ENCODE measurements at places on chromosomes 3 and 15.

DNA sequence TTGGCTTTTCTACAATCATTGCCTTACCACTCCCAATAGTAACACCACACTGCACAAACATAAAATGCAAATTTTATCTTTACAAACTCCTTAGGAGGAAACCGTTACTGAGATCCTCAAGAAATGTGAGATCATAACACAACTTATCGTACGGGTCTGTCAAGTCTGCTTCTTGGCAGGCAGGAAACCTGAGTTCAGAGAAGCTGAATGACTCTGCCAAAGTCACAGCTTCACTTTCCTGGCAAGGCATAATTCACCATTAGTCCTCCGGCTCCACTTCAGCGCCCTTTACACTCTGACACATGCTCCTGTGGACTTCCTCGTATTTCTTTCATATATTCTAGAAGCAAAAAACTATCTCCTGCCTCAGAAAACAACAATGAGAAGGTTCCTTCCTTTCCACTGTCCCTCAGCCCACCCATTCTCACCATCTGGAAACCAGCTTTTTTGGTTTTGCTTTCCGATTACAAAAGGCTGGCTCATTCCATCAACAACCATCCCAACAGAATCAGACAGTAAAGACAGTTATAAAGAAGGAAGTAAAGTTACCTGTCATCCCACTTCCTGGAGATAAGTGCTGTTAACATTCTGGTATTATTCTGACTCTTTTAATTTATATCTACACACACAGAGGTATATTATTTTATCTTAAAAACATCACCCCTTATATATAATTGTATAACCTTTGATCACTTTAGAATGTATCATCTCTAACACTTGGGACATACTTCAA, 223.4 kb downstream of the STT3B start:
- peak; percentile 25 for DNase-seq

GRCh38 chr3:15180042-15180611, 25.9 kb upstream of the CAPN7 start:
- no peak for DNase-seq

GRCh38 chr3:37762698-37763097, 99.0 kb upstream of the CTDSPL start:
- peak; percentile 50 for DNase-seq

DNA sequence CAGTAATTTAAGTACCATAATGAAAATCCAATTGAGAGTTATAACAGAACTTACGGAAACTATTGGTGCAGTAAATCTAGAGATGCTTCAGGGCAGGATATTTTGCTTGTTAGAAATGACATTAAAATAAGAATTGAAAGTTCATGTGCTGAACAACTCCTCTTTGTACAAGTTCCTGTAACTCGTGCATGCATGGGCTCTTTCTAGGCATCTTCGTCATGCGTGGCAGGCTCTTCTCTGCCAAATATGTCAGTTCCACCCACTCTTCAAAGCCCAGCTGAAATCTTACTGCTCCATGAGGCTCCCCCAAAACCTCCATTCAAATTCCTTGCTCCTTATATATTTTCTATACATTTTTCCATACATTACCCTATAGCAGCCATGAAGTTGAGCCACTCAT, 48.7 kb downstream of the FBN1 start:
- no peak for DNase-seq

GRCh38 chr15:45454814-45455213, 67.7 kb downstream of the SLC30A4 start:
- peak; percentile 95 for DNase-seq

- no peak for DNase-seq
Observed at GRCh38 chr3:35849963-35850362, 210.6 kb downstream of the ARPP21 start.

GRCh38 chr3:116135457-116136085, 309.7 kb downstream of the LSAMP start:
- no peak for DNase-seq

GRCh38 chr3:146191051-146191450, 30.1 kb upstream of the PLOD2 start:
- no peak for DNase-seq

- DNase-seq: no peak
Observed at GRCh38 chr15:60945196-60945595, 283.9 kb downstream of the RORA start.

- DNase-seq: no peak
Observed at GRCh38 chr3:110754212-110754916, 317.3 kb upstream of the NECTIN3 start.

GRCh38 chr3:22372292-22373062, 621.5 kb upstream of the ZNF385D start:
- DNase-seq: peak; percentile 6

DNA sequence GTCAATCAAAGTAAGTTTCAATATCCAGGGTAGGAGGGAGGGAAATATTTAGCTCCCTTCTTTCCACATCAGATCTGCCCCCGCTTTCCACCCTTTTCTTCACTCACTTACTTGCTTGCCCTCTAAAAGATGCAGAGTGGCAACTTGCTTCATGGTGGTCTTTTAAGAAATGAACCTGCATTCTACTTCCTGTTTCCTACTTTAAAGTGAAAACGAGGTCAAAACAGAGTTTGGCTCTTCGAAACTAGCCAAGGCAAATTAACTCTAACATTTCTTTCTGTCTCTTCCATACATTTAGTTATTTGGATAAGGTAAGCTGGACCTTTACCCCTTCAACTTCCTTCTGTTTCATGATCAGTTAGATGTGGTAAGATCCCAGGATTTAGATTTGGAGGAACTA, 34.2 kb upstream of the PEX5L start:
- DNase-seq: no peak

DNA sequence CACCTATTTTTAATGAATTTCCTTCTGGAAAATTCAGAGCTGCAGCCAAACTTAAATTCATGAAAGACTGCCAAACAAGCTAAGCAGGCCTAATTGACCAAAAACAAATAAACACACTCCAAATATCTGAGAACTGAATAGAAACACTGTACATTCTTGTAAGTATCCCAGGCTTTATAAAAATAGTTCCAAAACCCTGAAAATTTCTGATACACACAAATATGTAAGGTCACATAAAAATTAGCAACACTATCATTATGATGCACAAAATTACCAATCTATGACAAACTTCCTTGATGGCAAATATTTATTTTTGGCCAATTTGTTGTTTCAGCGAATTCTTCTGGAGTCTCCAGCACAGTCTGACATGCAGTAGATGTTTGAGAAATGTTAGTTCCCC, 117.9 kb upstream of the UBE2E2 start:
- DNase-seq: no peak

GRCh38 chr15:78790027-78790426, 21.2 kb downstream of the ADAMTS7 start:
- DNase-seq: no peak

- no peak for DNase-seq
Observed at GRCh38 chr3:104906001-104906639, 460.6 kb upstream of the ALCAM start.

DNA sequence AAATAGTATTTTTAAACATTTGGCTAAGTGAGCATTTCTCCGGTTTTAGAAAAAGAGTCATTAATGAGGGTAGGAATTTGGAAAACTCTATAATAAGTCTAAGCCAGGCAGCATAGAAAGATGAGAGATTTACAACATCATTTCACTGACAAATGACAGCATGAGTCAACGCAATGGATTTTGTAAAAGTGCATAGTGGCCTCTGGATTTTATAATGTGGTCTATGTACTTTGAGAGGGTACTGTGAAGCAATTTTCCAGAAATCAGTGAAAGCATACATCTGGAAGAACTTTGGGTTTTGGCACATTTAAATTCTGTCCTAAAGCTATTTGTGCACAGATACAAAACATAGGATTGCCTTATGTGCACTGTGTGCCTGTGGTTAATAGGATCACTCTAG, 130.8 kb upstream of the CCNL1 start:
- DNase-seq: no peak

DNA sequence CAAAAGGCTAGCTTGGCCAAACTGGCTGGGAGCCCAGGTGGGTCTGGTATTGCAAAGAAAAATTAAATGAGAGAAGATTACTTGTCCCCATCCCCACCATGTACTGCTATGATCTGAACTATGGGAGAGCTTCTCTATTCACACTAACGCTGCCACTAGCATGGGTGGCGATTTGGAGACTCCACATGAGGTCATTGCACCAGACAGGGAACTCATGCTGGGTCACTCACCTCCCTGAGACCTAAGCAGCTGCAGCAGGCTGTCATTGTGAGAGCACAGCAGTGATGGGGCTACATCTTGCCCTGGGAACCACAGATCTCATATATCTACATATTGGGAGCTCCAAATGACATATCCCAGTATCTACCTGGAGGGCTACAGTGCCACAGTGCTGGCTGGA, 36.3 kb upstream of the NECTIN3 start:
- no peak for DNase-seq

GRCh38 chr3:196292286-196292923, 4.9 kb upstream of the PCYT1A start:
- DNase-seq: no peak

- DNase-seq: no peak
Observed at GRCh38 chr3:146130881-146131371, 30.1 kb downstream of the PLOD2 start.

GRCh38 chr15:66783314-66783713, 81.3 kb downstream of the SMAD6 start:
- no peak for DNase-seq

GRCh38 chr3:133851266-133851906, 44.3 kb downstream of the RAB6B start:
- DNase-seq: no peak

DNA sequence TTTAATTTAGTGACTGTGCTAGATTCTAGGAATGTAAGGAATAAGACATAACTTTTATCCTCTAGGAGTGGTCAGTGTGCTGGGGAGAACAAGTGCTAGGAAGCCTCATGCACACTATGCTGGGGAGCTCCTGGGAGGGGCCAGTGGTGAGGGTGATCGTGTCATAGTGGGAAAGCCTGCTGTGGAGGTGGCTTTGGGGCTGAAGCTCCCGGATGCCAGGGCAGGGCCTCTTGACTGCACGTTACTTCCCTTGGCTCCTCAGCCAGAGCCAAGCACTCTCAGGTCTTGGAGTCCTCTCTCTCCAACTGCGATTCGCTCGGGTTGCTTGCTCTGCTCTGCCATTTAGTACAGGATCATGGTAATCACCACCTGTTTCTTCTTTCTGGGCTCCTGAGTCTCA, 33.6 kb downstream of the SQOR start:
- no peak for DNase-seq

DNA sequence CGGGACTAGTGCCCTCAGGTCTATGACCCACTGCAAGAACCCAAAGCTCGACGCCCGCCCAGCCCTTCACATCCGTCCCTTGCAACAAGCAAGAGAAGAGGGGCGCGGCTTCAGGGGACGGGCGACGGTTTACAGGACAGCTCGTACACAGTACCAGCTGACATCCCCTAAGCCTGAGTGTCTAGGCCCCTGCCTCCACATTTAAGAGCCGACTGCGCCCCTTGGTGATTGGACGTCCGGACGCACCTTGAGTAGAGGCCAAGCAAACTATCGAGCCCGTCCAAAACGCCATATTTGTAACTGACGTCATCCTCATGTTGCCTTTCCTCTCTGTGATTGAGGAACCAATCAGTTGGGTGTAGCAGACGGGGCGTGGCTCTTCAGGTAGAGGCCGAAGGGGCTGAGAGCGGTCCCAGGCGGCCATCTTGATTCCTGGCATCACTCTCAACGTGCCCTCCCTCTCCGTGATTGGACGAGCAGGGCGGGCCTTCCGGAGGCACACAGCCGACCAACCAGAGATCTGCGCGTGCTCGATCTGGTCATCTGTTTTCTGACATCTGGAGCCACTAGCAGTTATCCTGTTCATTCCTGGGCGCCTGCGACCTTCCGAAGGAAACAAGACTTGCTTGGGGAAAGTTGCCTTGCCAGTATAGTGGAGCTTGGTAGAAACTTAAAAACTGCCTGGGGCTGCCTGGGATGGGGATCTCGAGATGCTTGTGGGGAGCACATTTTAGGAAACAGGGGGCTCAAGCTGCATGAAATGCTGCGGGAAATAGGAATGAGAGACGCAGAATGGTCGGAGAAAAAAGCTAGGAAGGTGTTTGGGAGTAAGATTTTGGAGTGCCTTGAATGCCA, 4.0 kb upstream of the RPL14 start:
- peak; percentile 99 for DNase-seq

- DNase-seq: peak; percentile 2
Observed at GRCh38 chr3:102916532-102916931, 481.7 kb downstream of the ZPLD1 start.

- DNase-seq: no peak
Observed at GRCh38 chr3:149087208-149087607, 875 bp upstream of the HLTF start.

- no peak for DNase-seq
Observed at GRCh38 chr3:83033133-83033532, 1271.7 kb upstream of the GBE1 start.

DNA sequence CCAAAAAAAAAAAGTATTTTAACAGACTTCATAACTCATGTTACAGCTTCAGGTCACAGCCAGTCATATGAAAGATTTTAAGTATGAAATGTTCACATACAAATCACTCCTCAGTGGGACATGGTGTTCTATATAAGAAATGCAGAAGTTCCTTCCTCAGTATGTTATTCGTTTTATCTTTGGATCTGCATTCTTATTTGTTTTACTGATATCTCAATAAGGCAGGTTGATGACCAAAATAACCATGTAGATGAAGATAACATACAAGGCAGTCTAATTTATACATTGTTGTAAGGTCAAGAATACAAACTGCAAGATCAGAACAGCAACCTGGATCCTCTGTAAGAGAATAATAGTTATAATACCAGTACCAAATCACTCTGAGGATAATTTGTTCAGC, 75.6 kb downstream of the CHAC1 start:
- no peak for DNase-seq

- no peak for DNase-seq
Observed at GRCh38 chr3:72375237-72376076, 472.8 kb downstream of the SHQ1 start.

DNA sequence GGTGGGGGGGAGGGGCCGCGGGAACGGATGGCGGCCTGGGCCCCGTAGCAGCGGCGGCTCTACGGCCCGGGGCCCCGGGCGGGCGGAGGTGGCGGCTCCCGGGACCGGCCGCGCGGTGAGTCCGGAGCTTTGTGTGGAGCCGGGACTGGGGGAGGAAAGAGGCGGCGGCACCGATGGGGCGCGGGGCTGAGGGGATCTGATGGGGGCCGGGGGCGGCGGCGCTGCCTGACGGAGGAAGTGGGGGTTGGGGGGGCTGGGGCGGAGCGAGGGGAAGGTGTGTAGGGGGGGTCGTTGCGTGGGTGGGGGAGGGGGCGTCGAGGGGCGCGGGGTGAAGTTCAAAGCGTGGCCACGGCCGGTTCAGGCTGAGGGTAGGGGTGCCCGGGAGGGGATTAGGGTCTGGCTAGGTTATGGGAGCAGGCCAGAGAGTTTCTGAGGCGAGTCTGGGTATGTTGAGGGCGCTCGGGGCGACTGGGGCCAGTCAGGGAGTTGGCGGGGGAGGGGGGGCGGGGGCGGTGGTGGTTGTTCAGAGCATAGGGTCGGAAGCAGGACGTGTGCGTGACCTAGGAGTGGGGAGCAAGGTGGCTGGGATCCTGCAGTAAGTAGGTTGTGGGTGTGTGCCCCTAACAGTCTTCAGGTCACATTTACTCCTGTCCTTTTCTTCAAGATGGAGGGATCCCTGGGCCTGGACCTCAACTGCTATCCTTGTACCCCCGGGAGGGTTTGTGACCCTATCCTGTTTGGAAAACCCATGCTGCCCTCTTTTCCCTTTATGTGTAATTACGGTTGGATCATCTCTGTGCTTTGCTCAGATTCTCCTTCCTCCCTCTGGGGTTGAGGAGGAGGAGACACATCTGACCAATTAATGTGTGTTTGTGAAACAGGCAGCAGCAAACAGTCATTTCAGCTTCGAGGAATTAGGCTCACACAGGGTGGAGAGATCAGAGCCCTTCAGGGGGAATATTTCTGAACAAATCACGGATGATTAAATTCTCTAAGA, 644 bp downstream of the ZNF609 start:
- DNase-seq: peak; percentile 87
